T-cell (primary cell): ENCODE measurements at places on chromosomes 12 and 14.

GRCh38 chr14:61518403-61518802 lies 176.9 kb upstream of the HIF1A start:
- no peak for DNase-seq

DNA sequence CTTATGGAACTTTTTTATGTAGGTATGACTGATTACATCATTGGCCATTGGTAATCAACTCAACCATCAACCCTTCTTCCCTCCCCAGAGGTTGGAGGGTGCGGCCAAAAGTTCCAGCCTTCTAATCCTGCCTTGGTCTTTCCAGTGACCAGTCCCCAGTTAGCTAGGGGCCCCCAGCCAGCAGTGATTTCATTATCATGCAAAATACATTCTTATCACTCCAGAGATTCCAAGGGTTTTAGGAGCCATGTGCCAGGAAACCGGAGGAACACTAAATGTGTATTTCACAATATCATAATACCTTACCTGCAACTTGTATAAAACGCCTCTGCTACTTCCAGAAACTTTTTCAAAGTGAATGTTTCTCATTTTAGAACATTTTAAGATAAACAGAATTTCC lies 181.5 kb upstream of the PELI2 start:
- DNase-seq = no peak

DNA sequence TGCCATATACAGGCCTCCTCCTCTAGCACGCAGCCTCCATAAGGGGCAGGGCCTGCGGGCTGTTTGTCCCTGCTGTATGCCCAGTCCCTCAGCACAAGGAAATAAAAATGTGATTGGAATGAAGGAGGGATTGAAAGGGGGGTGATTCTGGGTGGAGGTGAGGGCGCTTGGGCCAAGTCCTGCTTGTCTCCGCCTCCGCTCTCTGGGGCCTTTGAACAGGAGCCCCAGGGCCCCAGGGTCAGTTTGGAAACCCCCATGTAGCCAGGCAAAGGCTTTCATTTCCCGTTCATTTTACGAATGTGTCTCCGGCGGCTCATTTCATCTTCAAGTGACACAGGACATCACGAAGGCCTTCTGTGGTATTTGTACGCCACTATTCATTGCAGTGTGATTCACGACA lies 4.5 kb upstream of the CACNA2D4 start:
- DNase-seq = no peak

GRCh38 chr12:114476159-114476558 lies 70.2 kb upstream of the TBX5 start:
- DNase-seq = no peak

DNA sequence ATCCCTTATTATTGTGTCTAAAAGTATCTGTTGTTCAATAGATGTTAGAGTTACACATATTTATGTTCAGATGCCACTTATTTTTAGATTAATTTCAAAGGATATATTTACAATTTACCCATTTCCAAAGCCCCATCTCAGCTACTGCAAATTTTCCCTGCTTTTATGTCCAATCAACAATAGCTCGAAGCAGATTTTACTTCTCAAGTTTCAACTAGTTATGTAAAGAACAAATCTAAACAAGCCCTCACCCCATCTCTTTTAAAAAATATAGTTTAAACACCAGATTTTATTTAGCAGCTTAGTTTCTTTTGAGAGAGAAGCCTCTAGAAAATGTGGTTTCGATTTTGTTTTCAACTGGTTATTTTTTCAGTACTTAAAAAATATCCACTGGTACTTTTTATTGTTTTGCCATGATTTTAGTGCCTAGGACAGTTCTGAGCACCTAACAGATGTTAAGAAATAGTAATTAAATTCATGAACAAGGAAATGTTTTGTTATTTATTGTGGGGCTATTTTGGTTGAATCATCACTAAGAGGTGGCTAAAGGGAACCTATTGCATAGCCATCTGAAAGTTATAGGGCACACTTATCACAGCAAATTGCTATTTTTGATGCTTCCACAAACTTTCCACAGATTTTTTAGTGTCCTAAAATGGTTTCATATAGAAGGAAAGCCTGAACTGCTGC lies 96.2 kb upstream of the BMP4 start:
- DNase-seq = no peak

GRCh38 chr12:66800046-66800445 lies 121.2 kb upstream of the GRIP1 start:
- no peak for DNase-seq

- no peak for DNase-seq
Observed at GRCh38 chr14:98542316-98542715, 729.7 kb downstream of the BCL11B start.

DNA sequence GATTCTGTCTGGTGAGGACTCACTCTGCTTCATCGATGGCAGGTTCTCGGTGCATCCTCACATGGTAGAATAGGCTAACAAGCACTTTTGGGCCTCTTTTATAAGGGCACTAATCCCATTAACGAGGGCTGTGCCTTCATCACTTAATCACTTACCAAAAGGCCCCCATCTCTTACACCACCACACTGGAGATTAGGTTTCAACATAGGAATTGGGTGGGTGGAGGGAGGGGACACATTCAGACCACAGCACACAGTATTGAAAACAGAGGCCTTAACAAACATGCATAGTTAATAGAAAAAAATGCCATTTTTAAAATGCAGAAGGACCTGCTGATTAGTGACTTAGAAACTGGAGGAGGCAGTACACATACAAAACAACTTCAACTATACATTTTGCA lies 61.6 kb downstream of the SPPL3 start:
- no peak for DNase-seq

- DNase-seq = no peak
Observed at GRCh38 chr12:101018540-101018939, 191.5 kb downstream of the SLC5A8 start.

DNA sequence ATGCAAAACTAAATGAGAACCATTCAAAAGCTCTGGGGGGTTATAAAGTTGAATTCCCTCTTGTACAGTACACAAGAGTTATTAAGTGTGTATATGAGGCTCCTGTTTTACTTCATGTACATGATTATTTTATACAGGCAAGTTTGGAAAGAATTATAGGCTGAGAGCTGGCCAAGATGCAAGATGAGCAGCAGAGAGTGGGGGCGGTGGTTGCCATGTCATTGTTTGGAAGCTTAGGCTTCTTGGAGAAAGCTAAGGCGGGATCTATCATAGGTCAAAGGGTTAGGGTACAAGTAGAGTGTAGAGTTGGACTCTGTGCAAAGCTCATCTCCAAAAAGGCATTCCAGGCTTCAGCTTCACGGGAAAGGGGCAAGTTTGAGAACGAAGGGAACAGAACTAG lies 297.1 kb upstream of the TBX3 start:
- DNase-seq = no peak

- DNase-seq = no peak
Observed at GRCh38 chr14:52325126-52325525, 11.0 kb downstream of the PTGER2 start.

- no peak for DNase-seq
Observed at GRCh38 chr12:93146263-93146939, 217.3 kb upstream of the EEA1 start.

GRCh38 chr12:39294715-39295114 lies 148.2 kb downstream of the KIF21A start:
- no peak for DNase-seq

DNA sequence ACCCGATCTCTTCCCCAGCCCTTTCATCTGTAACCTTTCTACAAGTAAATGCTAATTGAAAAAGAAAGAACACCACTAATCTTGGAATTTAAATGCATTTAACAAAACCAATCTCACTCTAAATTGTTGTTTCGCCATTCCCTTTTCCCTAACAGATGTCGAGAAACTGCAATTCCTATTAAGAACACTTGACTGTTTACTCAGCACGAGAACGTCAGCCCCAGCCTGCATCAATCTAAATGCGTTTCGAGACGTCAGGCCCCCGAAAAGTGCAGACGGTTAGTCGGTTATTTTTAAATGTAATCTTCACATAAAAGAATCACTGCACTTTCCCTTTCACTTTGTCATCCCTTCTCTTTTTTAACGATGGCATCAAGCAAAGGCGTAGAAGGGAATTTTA lies 837.6 kb downstream of the VRK1 start:
- DNase-seq = peak; percentile 47

- no peak for DNase-seq
Observed at GRCh38 chr14:91919814-91920213, 27.7 kb downstream of the FBLN5 start.

DNA sequence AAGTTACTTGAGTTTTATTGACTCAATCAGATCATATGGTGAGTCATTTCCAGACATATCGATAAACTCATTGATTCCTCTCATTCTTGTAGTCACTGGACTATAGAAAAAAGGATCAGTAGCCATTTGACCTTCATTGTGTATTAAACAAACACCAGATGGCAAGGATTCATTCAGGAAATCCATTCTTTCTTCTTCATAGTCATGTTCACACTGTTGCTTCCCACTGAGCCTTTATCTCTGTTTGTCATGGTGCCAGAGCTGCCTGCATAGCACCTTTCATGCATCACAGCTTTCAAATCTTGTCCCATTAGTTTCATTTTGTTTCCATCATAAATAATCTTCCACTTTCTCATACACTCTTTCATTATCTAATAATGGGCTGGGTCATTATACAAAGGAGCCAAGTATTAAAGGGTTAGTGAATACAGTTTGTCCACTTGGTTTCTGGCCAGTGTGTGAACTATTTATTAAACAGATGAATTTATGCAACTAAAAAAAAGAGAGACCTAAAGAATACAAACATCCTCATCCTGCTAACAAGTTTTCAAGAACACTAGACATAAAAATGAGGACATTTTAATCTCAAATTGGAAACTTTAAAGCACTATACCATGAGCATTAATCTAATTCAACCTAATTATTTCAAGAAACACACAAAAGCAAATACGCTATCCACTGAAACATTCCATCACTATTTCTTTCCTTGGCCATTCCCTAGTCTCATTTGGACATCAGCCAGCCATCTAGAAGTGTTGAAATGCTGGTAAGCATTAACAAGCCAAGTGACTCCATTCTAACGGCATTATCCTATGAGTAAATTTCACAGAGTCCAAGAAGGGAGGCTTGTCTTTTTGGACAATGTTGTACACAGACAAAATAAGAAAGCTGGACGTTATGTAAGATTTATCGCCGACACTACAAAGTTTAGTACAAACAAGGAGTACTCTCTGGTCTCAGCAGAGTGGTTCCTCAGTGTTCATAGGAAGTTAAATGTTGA lies 476.5 kb downstream of the FOXG1 start:
- no peak for DNase-seq

DNA sequence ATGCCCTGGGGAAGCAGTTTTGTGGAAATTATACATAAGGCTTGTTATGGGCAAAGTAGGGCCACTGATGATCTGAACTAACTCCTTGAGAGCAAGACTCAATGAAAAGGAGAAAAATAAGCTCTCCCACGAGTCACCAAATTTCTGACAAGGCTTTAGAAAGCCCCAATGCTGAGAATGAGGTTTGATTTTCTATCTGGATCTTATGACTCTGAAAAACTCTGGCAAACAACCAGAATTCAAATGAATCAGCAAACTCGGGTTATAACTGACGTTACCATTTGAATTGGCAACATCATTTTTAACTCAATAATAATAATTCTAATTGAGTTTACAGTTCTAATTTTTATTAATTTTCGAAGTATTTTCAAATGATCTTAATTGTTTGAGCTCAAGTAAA lies 79.1 kb downstream of the KCNK10 start:
- DNase-seq = no peak

DNA sequence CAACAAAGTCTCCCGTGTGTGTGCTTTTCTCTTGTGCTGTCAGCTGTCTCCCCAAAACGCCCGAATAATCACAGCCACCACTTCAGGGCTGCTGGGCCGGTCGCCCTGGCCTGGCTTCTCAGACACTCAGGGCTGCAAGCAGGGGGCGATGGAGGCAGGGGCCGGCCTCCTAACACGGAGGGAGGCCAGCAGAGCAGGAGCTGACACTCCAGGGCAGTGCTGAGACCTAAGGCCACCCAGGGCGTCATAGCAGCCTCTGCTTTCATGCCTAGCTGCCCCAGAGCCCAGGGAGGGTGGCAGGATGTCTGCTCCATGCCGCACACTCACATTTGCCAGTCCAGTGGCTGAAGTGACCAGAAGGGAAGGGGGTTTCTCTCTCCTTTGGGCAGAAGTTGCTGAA lies 25.6 kb downstream of the STX2 start:
- DNase-seq = no peak

GRCh38 chr14:23449314-23449713 lies 13.9 kb upstream of the MYH7 start:
- DNase-seq = no peak

- DNase-seq = no peak
Observed at GRCh38 chr12:66217342-66217917, 28.4 kb downstream of the IRAK3 start.

DNA sequence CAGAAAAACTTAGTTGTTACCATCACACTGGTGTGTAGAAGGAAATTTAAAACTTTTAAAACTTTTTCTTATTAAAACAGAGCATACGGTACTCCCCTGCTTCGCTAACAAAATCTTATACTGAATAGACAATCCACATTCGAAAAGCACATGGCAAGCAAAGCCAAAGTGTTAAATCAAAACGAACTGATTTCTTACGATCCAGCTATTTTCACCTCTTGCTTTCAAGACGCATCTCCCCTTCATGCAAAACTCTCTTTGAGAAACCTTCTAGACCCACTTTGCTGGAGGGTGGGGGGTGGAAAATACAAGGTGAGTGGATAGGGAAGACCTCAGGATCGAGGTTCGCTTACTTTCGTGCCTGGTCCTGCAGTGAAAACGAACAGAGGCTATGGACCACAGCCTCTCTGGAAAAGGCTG lies 328 bp downstream of the INTS13 start:
- no peak for DNase-seq

- no peak for DNase-seq
Observed at GRCh38 chr14:90426663-90427062, 29.8 kb downstream of the CALM1 start.

DNA sequence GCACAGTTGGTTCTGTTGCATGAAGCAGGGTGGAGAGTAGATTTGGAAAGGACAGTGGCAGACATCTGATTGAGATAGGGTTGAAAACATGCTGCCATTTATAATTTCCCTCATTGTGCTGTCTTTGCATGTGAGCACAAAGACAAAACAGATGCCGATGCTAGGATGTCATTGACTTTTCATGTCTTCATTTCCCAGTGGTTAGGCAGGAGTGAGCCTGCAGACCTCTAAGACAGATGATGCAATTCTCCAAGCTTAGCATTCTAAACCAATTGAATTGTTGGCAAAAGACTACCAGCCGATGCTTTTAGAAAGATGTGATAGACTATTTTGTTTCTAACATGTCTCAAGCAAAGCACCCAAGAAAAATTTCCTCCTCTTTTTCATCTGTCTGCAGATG lies 37.1 kb upstream of the PELI2 start:
- no peak for DNase-seq

DNA sequence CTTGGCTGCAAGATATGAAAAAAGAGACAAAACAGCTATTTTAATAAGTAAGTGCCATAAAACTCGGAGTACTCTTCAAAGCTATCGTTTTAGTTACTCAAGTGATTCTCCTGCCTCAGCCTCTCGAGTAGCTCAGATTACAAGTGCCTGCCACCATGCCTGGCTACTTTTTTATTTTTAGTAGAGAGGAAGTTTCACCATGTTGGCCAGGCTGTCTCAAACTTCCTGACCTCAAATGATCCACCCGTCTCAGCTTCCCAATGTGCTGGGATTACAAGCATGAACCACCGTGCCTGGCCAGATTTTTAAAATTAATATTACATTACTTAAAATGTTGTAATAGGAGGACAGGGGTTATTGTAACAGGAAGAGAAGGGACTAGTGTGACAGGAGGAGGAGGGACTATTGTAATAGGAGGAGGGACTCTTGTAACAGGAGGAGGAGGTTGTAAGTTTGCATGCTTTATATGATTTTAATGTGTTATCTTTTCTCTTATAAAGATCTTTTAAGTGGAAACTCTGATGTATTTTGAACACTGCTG lies 61.3 kb downstream of the KITLG start:
- no peak for DNase-seq

GRCh38 chr12:83186419-83186818 lies 499.7 kb downstream of the TMTC2 start:
- DNase-seq = no peak
